Activated naive CD4-positive, alpha-beta T cell treated with anti-CD3 and anti-CD28 coated beads, Interleukin-2, amount 50 U/mL, for 72 hours (primary cell): ENCODE measurements at places on chromosomes 16 and 17. TPM values are rescaled to one million over a fixed set of nuclear protein-coding genes. Genes with fewer than 3 reads are reported as not detected.

- no peak for DNase-seq
Measured at GRCh38 chr16:69112285-69113129, 7.1 kb downstream of the HAS3 start.

DNA sequence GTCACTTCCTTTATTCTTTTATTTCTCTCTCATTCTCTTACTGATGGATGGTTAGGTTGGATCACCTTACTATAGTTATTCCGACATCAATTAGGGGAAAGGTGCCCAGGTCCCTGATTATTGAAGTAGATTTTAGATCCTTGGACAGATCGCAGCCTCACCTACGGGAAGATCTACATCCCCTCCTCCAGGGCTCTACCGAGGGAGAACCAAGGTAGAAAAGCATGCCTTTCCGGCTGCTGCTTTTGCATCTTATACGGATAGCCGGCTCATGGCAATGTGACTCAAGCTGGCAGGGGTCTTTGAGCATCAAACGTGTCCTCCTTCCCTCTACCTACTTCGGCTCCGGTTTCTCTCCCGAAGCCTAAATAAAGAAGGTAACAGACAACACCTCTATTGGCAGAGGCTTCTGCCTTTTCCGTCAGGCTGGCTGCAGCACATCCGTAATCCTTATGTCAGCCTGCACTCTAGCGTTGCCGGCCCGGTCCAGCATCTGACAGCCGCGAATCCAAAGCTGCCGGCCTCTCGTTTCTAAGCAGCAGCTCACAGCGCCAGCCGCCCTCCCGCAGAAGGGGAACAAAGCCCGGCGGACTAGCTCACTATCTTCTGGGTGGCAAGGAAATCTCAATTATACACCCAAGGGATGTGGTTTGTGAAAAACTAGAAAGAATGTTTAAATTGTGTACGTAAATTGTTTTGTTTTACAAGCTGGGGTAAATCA, 46.9 kb downstream of the IRX6 start:
- DNase-seq: no peak

DNA sequence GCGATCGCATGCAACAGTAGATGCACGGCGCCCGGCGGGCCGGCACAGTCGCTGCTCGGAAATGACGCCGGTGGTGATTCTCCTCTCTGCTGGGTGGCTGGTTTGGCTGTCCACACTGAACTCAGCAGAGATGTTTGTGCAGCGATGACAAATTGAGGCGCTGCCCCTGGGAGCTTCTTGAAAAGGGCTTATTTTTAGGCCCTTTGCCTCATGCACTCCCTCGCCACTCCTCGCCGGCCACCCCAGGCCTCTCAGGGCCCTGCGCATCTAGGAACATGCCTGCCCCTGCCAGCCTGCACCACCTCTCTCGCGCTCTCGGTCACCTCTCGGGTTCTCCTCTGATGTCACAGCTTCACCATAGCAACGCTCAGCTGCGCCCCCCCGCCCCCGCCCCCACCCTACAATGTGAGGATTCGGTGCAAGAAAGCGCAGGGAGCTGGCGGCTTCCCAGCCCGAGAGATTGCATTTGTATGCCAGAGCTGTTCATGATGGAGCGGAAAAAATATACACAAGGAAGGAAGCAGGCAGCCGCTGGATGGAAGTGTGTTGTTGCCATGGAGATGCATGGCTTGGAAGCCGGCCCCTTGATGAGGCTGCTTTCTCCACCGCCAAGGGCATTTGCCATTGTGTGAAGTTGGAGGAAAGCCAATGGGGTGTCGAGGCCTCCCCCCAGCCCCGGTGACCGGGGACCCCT, 81.3 kb upstream of the PLCG2 start:
- no peak for DNase-seq

GRCh38 chr17:14198575-14198974, 38.1 kb downstream of the CDRT15 start:
- DNase-seq: no peak

DNA sequence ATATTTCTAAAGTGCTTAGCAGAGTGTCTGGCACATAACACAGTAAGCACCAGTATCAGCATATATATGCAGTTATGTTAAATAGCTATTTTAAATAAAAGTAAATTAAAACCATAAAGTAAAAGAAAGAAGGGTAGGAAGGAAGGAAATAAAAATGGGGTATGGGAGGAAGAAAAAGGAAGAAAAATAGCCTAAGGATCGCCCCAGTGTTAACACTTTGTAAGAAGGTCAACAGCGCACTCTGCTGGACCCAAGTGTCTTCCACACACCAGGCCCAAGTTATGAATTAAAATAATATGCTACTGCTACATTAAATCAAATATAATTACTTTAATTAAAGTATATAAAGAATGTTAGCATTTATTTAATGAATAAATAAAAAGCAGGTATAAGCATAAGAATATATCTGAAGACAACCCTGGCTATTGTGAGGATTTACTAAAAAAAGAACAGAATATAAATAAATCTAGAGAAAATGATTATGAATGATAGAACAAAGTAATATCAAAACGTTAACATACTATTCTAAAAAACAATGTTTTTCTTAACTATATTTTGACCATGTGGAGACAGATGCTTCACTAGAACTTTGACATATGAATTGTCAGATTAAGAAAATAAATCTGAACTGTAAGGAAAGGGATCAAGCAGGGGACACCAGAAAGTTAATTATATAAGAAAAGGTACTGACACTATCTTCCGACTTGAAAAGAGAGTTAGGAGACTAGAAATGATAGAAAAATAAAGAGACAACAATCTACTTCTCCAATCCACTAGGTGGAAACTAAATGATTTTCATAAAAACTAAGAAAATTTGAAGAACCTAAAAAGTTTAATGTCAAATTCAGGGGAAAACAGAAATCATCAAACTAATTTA, 25.9 kb downstream of the BRIP1 start:
- DNase-seq: no peak

Gene KRTAP2-3
- not detected for total RNA-seq

- DNase-seq: no peak
Measured at GRCh38 chr16:2966808-2967191, 2.3 kb upstream of the PAQR4 start.

DNA sequence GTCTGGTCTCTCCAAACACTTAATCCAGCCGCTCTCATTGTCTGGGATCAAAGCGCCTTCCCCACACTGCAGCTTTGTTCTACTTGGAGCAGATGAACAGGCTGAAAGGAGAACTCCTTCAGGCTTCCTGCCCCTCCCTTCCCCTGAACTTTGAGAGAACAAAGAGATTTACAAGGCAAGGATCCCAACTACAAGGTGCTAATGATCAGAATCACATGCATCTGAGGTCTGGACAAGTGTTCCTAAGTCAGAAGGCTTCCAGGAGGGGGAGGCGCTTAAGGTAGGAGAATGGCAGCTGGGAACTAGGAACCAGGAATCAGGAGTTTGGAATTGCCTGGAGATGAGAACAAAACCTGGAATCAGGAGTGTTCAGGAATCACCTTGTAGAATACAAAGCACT, 606.3 kb upstream of the CDH11 start:
- DNase-seq: no peak

GRCh38 chr16:1787322-1788094, 4.7 kb downstream of the NUBP2 start:
- DNase-seq: no peak

- no peak for DNase-seq
Measured at GRCh38 chr16:26905336-26905735, 161.4 kb upstream of the C16orf82 start.

Gene TBX6
- total RNA-seq: 5.7 TPM

- no peak for DNase-seq
Measured at GRCh38 chr16:1374418-1375297, 22.9 kb downstream of the GNPTG start.

- DNase-seq: no peak
Measured at GRCh38 chr17:58232707-58233156, 5.7 kb upstream of the LPO start.

DNA sequence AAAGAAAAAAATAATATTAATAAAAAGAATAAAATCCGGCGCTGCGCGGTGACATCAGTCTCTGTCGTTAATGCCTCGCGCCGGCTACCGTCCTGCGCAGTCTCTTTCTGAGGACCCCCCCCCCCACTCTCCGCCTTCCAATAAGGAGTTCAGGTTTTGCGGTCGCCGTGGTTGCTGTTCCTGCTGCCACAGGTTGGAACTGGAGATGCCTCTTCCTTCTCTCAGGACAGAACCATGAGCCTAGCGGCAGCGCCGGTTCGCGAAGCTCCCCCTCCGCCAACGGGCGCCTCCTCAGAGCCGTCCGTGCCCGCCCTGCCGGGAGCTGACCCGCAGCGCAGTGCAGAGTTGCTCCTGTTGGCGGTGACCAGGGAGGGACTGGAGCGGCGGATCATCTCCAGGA, 2093.4 kb downstream of the TP53TG3F start:
- DNase-seq: no peak

GRCh38 chr16:10036956-10037355, 145.3 kb downstream of the GRIN2A start:
- no peak for DNase-seq

Gene C17orf67
- 3.5 TPM for total RNA-seq

Gene ACE
- 0.66 TPM for total RNA-seq
